ENCODE measurements at places on chromosomes 5 and 9. TPM values are rescaled to one million over a fixed set of nuclear protein-coding genes. Genes with fewer than 3 reads are reported as not detected.

ECSCR gene
- total RNA-seq = 27.1 TPM

DNA sequence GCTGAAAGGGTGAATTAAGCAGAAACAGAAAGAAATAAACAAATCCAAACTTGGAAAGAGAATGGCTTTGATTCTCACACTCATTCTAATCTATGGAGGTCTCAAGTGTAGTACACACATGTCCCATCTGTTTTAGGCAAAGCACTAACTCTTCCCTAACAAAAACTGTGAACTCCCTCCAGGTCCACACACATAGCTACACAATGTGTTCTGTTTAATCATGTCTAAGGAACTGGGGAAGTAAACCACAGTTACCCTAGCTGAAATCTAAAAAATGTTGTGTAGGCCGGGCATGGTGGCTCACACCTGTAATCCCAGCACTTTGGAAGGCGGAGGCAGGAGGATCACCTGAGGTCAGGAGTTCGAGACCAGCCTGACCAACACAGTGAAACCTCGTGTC is 118.7 kb upstream of the FST start:
- no peak for DNase-seq

- no peak for DNase-seq
Measured at GRCh38 chr5:119651486-119651885, 22.1 kb downstream of the FAM170A start.

DNA sequence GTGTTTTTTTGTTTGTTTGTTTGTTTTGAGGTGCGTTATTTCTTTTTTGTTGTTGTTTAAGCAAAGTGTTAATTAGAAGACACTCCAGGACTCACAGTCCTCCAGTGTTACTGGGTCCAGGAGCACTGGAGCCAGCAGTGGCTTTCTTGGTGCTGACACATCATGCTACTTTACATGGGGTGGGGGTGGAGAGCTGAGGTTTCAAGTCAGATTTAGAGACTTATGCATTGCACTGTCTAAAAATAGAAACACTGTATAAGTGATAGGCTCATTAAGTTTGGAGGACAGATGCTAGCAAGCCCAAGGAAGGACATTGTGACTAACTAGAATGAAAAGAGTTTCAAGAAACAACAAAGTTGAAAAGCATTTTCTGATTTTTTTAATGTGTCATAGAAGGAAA is 2209.2 kb downstream of the MAT2B start:
- no peak for DNase-seq

DNA sequence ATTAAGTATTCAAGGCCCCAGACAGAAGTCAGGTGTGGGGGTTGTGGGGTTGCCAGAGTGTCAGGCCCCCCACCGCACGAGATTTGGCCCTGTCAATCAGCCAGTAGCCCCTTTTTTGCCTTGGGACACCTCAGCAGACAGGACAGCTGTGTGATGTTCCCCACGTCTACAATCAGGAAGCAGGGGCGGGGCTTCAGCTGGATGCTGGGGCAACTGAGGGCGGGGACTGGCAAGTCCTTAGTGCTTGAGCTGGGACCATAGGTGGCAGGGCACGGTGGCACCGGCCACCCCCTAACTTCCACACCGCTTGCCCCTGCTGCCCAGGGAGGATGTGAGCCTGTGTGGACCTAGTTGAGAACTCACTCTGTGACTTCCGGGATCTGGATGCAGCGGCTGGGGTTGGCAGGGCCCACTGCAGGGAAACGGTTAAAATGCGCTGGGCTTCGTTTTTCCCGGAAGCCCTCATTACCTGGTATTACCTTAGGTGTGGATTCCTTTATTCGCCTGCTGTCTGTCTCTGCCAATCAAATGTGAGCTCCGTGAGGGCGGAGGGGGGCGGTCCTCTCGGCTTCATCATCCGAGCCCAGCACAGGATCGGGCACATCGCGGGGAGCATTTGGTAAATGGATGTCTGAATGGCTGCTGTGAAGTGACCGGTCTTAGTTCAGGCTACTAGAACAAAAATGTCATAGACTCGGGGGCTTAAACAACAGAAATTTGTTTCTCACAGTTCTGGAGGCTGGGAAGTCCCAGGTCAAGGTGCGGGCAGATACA is 7.5 kb upstream of the GTF3C5 start:
- DNase-seq = no peak

GRCh38 chr5:143534761-143535154 is 131.3 kb upstream of the NR3C1 start:
- DNase-seq = no peak

- no peak for DNase-seq
Measured at GRCh38 chr5:72474516-72474915, 32.7 kb downstream of the ZNF366 start.

Measured in thoracic aorta (tissue), 2 donors.